ENCODE measurements at places on chromosomes 4 and X.

DNA sequence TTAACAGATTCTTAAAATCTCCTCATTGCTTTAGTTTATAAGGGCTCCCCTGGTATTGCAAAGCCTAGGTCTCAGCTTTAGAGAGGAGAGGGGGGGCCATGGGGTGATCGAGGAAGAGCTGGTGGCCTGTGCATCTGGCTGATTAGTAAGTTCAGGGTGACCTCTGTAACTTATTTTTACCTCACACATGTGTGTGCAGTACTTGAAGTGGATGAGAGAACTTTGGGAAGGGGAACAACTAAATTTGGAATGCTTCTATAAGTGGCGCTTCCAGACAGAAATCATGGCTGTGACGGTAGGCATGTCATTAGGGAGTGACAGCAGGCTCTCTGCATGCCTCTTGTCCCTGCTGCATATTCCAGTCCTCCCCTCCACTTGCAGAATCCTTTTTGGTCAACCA, 41.9 kb downstream of the FRAS1 start:
- DNase-seq = no peak

GRCh38 chr4:110515676-110516075, 39.7 kb downstream of the ENPEP start:
- no peak for DNase-seq

DNA sequence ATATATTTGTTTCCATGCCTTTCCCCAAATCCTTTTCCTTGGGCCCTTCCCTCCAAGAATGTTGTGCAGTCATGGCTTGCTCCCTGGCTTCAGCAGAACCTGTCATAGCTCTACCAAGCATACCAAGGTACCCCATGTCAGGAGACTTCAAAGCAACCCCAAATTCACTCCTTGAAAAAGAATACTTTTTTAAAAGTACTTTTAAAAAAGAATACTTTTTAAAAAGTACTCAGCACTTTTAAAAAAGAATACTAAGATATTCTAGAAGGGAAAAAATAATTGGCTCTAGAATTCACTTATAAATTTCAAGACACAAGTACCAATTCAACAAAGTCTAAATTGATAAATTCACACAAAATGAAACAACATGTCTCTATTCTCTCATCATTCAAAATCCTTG, 76.0 kb downstream of the NR3C2 start:
- DNase-seq = no peak

GRCh38 chrX:13688384-13688957, 457 bp upstream of the RAB9A start:
- DNase-seq = no peak

DNA sequence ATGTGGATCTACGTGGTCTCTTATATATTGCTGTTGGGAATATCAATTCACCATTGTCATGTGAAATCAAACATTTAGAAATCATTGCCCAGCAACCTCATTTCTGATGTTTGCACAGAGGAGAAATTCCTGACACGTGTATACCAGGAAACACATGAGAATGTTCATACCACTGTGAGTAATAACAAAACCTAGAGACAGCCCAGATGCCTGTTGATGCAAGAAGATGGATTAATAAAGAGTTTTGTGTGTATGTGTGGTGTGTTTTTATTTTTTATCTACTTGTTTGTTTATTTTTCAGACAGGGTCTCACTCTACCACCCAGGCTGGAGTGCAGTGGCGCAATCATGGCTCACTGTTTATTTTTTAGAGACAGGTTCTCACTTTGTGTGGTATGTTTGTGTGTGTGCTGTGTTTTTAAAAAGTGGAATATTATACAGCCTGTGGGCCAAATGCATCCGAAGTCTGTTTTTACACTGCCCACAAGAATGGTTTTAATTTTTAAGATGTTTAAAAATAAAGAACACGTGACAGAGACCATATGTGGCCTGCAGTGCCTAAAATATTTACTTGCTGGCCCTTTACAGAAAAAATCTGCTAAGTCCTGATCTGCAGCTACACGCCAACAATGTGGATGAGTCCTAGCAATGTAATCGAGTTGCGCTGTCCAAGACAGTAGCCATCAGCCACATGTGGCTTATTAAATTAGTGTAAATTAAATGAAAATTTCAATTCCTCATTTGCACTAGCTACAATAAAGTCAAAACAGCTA, 39.2 kb downstream of the TXLNG start:
- no peak for DNase-seq
